ENCODE measurements at places on chromosomes 1 and 21. TPM values are rescaled to one million over a fixed set of nuclear protein-coding genes. Genes with fewer than 3 reads are reported as not detected.

The SPRR2B gene
- polyA plus RNA-seq: not detected

The RC3H1 gene
- polyA plus RNA-seq: 5.1 TPM

The CD2 gene
- 222 TPM for polyA plus RNA-seq

The C1orf53 gene
- polyA plus RNA-seq: 1.4 TPM

The CXADR gene
- 0.66 TPM for polyA plus RNA-seq

The CD5L gene
- not detected for polyA plus RNA-seq

The ITLN1 gene
- not detected for polyA plus RNA-seq

The WNT3A gene
- not detected for polyA plus RNA-seq

The DTL gene
- polyA plus RNA-seq: 0.34 TPM

The VANGL2 gene
- not detected for polyA plus RNA-seq

The FAM131C gene
- polyA plus RNA-seq: not detected

The SERPINC1 gene
- not detected for polyA plus RNA-seq

The IFI6 gene
- polyA plus RNA-seq: 171 TPM

The GBP6 gene
- polyA plus RNA-seq: 0.18 TPM

The F5 gene
- polyA plus RNA-seq: 0.91 TPM

The ATAD3C gene
- polyA plus RNA-seq: 0.04 TPM

The NBPF4 gene
- not detected for polyA plus RNA-seq

The SLC25A34 gene
- polyA plus RNA-seq: 0.13 TPM

The TSSK3 gene
- 0.20 TPM for polyA plus RNA-seq

The SLAMF8 gene
- polyA plus RNA-seq: 0.64 TPM

The CFHR1 gene
- polyA plus RNA-seq: not detected

The SNX7 gene
- 0.15 TPM for polyA plus RNA-seq

The OVAAL gene
- polyA plus RNA-seq: not detected

The RHBDL2 gene
- 0.14 TPM for polyA plus RNA-seq

The SAMD11 gene
- polyA plus RNA-seq: not detected

The SLFNL1 gene
- 0.12 TPM for polyA plus RNA-seq

The NUF2 gene
- polyA plus RNA-seq: 0.37 TPM

The ITLN2 gene
- polyA plus RNA-seq: not detected

The LTN1 gene
- polyA plus RNA-seq: 12.0 TPM

The TRIM67 gene
- polyA plus RNA-seq: not detected

The UBASH3A gene
- polyA plus RNA-seq: 32.8 TPM

The PLPP3 gene
- not detected for polyA plus RNA-seq

The WDR77 gene
- polyA plus RNA-seq: 44.6 TPM

Measured in naive thymus-derived CD8-positive, alpha-beta T cell (primary cell).